CD4-positive, alpha-beta T cell treated with Interleukin-1 beta for 1 hour (primary cell): ENCODE measurements at places on chromosomes 1 and 21.

DNA sequence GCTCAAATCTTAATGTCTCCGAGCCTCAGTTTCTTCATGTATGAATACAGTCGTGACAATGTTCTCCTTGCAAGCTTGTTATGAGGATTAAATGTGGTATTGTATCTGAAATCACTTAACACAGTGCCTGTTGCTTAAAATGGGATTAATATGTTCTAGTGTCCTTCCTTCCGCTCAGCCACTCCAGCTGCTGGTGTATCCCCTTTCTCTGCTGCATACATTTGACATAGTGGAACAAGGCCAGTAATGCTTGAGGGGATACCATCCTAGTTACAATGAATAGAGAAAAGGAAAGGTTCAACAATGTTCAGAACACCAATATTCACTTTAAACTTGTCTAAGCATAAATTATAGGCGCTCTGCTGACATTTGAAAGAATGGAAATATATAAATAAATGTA is 64.0 kb downstream of the PROX1 start:
- DNase-seq: no peak

DNA sequence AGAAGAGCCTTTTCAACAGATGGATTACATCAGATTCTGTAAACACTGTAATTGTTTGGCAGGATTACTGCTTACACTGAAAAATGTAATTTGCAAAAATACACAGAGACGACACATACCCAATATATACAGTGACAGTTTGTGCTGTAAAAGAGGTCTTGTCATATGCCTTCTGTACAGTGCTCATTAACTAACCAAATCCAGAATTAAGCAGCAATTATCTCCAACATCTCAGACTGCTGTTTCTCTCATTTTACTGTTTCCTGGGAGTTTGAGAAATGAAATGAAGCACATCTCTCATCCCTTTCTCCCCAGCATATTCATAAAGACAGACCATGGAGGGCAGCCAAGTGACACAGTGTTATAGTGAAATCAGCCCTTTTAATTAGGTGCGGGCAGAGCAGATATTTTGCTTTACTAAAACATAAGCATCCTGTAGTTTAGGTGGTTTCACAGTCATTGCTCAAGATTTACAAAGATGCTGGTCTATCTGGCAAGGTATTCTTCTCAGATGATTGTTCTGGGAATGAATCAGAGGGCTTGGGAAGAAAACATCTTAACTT is 618.4 kb upstream of the USP24 start:
- DNase-seq: no peak

- DNase-seq: no peak
Observed at GRCh38 chr1:209883341-209883971, 54.6 kb upstream of the SYT14 start.

GRCh38 chr1:40384887-40385286 is 11.4 kb downstream of the SMAP2 start:
- no peak for DNase-seq

- no peak for DNase-seq
Observed at GRCh38 chr1:206716159-206716869, 31.6 kb downstream of the MAPKAPK2 start.

GRCh38 chr1:92201973-92202372 is 15.7 kb upstream of the C1orf146 start:
- peak; percentile 1 for DNase-seq

GRCh38 chr1:231351816-231352215 is 13.7 kb downstream of the SPRTN start:
- DNase-seq: no peak

DNA sequence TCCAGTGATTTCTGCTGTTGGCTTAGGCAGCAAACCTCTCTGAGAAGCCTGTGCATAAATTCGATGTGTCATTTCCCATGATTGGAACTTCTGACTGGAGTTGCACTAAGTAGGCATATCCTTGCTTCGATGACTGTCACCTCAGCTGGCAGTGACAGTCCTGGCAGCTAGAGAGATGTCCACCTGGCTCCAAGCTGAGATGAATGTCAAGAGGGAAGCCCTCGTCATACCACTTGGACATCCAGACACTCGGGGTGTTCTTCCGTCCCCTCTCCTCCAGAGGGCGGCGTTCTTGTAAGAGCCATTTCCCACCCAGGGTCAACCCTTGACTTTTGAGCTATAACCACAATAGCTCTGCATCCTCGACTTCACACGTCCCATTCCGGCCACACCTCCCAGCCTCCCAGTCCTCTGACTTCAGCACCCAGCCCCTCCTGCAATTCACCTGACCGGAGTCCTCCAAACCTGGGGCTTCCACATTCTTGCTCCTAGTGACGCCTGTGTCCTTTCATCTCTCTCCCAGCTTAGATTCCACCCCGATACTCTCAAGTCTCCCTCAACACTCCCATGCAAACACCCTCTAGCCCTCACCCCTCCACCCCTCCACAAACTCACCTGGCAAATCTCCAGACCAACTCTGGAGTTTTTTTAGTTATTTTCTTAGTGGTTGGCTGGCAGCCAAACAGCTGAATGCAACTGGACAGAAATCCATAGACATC is 17.3 kb downstream of the CA6 start:
- peak; percentile 48 for DNase-seq

DNA sequence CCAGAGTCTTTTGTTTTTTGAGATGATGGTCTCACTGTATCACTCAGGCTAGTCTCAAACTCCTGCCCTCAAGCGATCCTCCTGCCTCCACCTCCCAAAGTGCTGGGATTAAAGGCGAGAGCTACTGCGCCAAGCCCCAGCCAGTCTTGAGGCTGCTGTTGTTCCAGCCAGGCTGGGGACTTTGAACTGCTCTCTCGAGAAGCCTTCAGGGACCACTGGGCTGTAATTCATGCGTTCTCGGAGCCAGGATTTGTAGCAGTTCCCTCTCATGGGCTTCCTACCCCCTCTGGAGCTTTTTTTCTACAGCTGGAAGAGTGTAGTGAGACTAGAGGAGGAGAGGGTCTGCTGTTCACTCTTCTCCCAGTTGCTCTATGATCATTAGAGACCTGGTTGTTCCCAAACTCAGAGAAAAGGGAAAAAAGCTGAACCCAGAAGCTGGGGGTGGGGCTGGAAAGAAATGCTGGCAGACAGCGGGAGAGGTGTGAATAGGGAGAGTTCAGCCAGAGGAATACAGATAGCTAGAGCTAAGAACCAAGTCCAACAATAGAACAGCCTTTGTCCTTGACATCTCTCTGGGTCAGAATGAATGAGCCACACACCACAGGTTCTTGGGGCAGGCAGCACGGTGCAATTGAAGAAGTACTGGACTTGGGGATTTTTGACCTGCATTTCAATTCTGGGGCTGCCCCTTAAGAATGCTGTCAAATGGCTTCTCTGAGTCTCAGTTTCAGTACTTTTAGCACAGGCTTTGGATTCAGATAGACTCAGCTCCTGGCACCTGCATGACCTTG is 13.2 kb upstream of the SLC41A1 start:
- DNase-seq: no peak

- no peak for DNase-seq
Observed at GRCh38 chr1:109498161-109498801, 4.4 kb downstream of the CYB561D1 start.

- DNase-seq: no peak
Observed at GRCh38 chr1:29121936-29122681, 1.6 kb downstream of the TMEM200B start.

DNA sequence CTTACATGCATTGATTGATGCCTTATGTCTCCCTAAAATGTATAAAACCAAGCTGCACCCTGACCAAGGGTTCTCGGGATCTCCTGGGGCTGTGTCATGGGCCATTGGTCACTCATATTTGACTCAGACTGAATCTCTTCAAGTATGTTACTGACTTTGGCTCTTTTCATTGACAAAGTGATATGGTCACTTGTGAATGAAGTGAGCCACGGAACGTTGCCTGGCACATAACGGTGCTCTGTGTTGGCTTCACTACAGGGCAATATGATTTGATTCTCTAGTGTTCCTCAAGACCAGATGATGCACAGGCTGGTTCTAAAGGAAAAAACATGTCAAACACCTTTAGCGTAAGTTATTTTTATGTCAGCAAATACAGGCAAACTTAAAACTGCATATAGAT is 11.4 kb upstream of the IL10RB start:
- no peak for DNase-seq

DNA sequence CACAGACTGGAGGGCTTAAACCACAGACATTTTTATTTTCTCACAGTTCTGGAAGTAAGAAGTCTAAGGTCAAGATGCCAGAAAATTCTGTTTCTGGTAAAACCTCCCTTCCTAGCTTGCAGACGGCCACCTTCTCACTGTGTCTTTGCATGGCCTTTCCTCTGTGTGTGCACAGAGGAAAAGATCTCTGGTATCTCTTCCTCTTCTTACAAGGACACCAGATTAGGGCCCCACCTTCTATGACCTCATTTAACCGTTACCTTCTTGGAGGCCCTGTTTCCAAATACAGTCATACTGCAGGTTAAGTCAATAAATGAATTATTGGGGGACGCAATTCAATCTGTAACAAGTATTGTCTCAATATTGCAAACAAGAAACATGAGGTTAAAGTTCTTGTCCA is 63.0 kb upstream of the PRDX6 start:
- DNase-seq: no peak

GRCh38 chr1:76474922-76475321 is 392.4 kb upstream of the ST6GALNAC5 start:
- no peak for DNase-seq

DNA sequence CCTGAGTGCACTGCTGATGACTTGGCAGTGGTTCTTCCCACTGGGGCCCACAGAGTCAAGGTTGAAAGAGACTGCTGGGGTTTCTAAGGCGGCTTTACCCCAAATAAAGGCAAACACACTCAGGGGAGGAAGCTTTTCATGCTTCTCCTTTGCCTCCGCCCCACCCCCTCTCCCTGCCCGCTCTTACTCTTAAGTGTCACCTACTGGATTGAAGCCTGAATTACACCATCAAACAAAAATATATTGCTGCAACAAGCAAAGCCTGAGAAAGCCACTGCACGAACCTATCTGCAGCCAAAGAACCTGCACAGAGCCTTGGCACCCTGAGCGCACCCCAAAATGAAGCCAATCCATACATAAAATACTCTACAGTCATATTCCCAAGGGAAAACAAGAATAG is 63.1 kb downstream of the PTGFR start:
- no peak for DNase-seq
